ENCODE measurements at places on chromosomes 2 and 18. TPM values are rescaled to one million over a fixed set of nuclear protein-coding genes. Genes with fewer than 3 reads are reported as not detected.

DNA sequence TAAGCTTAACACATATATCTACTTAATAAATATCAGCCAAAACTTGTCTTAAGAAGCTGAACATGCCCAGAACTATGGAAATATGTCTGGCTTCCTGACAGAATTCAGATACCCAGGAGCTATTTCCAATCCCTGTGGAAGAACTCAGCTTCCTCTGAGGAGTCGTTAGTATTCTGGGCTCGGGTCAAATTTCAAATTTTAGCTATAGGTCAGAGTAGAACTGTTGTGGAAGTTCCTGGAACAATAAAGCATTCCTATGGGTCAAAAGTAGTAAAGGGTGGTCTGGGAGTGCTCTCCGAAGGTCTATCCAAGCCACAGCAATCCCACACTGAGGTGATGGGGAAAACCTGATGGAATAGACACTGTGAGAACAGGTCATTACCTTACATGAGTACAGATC is 342.7 kb upstream of the CHST9 start:
- DNase-seq: no peak

The COL4A4 gene
- total RNA-seq: 3.1 TPM

GRCh38 chr18:56235481-56236013 is 402.8 kb downstream of the TXNL1 start:
- DNase-seq: peak; percentile 23

DNA sequence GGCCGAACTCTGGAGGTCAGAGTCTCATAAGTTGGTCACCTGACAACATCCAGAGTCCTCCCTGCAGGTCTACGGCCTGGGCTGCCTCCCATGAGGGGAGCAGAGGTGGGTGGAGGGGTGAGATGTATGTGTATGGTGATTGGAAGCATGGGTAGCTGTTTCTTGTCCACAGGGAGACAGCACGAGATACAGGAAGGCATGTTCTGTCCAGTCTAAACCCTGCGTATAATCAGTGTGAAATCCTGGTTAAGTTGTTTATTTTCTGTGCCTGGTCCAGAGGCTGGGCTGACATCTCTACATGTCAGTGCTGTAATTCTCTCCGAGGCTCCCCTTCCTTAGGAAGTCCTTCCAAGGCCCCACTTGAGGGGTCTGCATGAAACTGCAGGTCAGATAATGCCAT is 8.9 kb downstream of the TOGARAM2 start:
- no peak for DNase-seq

DNA sequence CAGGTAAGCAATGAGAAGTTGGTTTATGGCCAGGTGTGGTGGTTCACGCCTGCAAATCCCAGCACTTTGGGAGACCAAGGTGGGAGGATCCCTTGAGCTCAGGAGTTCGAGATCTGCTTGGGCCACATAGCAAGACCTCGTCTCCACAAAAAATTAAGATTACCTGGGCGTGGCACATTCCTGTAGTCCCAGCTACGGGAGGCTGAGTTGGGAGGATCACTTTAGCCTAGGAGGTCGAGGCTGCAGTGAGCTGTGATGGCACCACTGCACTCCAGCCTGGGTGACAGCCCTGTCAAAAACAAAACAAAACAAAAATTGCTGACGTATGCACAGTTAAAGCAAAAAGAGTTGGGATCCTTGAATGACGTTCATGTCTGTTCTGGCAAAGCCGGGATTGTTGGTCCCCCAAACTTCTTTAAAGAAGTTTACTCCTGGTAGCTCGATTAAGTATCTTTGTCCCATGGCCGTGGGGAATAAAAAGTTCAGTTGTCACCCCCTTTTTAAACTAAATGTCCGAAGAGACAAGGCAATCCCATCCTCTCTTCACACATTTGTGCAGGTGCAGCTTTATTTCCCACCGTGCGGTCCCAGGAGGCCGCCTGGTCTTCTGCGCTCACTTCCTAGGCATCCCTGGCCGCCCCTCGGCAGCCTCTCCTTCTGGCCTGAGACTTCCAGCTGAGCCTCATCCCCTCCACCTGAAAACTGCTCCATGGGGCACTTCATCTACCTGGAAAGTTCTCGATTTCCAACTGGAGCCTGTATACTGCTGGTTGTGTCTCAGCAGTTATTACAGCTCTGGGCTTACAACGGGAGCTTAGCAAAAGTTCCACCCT is 762 bp upstream of the SPOPL start:
- no peak for DNase-seq

- no peak for DNase-seq
Measured at GRCh38 chr2:149725234-149725633, 137.7 kb upstream of the MMADHC start.

The RAB31 gene
- 18.8 TPM for total RNA-seq

The FMNL2 gene
- 43.0 TPM for total RNA-seq

The UCN gene
- total RNA-seq: 0.59 TPM

The POMC gene
- total RNA-seq: 12.3 TPM

The ACADL gene
- 0.39 TPM for total RNA-seq

The SPATA3 gene
- not detected for total RNA-seq

The ZNF396 gene
- 0.85 TPM for total RNA-seq

DNA sequence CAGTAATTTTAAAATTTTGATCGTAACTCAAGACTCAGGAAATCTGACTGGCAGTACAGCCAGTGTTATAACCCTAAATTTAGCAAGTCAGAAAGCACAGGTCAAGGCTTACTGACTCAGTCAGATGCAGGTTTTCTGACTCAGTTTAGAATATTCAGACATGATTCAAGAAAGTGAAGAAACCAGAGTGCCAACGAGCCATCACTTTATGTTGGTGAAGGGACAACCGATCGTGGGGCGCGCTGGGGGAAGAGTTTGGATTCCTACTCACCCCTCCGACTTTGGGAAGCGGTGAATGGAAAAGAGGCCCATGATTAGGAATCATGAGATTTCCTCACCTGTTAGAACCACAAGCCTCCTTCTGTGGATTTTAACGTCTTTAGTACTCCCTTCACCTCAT is 998 bp downstream of the RNF149 start:
- DNase-seq: no peak

The RGPD4 gene
- total RNA-seq: not detected

The KATNAL2 gene
- total RNA-seq: 7.7 TPM

- DNase-seq: no peak
Measured at GRCh38 chr18:34710934-34711333, 836 bp downstream of the DTNA start.

GRCh38 chr2:101717071-101717845 is 19.8 kb downstream of the MAP4K4 start:
- no peak for DNase-seq

- peak; percentile 88 for DNase-seq
Measured at GRCh38 chr2:198296665-198297308, 492.4 kb downstream of the PLCL1 start.

DNA sequence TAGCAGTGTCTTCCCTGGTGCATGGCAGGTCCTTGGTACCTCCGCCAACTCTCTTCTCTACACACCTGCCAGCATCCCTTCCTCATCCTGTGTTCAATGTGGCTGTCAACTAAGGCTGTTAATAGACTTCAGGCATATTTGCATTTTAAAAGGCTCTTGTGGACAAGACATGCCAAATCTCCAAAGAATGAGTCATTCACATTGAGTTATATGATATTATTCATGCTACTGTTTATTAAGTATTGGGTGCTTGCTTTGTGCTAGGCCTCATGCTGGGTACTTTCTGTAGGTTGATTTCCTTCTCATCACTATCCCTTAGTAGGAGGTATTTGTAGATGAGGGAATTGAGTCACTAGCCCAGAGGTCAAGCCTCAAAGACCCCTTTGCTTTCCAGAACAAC is 5.2 kb downstream of the MYO1B start:
- DNase-seq: no peak

DNA sequence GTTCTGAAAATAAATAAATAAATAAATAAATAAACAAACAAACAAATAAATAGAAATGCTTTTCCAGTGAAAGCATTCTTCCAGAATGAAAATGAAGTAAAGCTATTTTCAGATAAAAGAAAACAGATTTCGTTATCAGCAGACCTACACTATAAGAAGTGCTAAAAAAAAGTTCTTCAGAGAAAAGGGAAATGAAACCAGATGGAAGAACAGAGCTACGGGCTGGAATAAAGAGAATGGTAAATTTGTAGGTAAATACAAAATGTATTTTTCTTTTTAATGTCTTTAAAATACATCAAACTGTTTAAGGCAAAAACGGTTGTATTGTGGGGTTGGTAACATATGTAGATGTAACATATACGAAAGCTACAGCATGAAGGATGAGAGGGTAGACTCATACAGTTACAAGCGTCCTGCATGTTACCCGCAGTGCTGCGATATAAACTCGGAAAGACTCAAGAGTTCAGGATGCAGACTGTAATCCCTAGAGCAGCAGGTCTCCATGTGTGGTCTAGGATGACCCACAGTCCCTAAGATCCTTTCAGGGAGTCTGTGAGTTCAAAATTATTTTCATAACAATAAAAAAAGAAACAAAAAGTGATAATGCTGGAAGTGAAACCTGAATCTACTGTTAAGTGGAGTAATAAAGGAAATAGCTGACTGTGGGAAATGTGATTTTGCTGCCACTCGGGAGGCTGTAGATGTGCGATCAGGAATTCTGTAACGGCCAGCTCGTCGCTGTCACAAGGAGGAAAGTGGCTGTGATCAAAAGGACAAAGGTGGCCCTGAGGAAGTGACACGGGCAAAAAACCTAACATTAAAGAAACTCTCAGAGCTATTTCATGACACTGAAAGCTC is 5.3 kb upstream of the RAB12 start:
- DNase-seq: no peak

DNA sequence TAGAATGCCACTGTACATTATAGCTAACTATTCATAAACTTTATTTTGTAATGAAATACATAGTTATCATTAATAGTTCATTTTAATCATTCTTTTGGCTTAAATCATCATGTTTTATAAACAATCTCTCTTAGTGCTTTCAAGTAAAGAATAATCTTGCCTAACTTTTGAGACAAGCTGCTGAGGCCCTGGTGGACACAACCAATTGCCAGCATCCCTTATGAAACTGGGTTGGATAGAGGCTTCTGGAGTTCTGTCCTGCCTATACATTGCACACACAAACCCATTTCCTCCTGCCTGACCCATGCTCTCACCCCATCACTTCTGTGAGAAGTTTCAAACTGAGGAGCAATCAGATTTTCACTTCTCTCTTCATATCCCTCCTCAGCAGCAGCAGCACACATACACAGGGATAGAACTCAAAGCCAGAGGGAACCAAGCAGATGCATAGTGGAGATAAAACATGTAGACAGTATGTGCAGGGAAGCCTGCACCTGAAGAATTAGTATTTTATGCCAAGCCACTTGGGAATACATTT is 450.0 kb upstream of the SLC14A2 start:
- DNase-seq: no peak

- peak; percentile 85 for DNase-seq
Measured at GRCh38 chr2:196431957-196432356, 207.6 kb upstream of the CCDC150 start.

DNA sequence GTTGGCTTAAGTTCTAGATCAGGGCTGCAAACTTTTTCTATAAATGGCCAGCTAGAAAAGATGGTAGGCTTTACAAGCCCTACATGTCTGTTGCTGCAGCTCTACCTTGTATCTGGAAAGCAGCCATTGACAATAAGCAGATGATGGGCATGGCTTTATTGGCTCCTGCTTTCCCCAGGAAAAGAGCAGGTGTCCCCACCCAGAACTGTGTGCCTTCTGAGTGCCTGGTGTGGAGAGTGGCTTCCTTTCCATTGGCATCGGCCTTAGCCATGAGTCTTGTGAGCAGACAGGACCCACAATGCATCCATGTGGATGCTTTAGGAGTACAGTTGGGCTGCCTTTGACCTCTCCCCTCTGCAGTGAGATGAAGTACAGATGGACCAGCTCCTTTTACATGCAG is 120.2 kb downstream of the CD8B2 start:
- DNase-seq: no peak

GRCh38 chr2:109442715-109443319 is 170.9 kb downstream of the SEPTIN10 start:
- DNase-seq: no peak

DNA sequence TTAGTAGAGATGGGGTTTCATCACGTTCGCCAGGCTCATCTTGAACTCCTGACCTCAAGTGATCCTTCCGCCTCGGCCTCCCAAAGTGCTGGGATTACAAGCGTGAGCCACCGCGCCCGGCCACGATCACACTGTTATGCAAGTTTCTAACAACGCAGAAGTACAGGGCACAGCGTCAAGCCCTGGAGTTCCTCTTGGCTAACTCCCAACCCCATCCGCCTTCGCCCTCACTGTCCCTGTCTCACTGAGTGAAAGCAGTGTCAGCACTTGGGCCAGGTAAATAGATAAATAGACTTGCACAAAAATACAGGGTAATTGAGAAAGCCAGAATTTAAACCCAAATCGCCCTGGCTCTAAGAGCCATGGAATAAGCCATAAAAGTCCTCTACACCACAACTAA is 111.7 kb downstream of the ACVR1 start:
- DNase-seq: no peak

- DNase-seq: no peak
Measured at GRCh38 chr18:79779021-79779699, 18.6 kb upstream of the KCNG2 start.

- peak; percentile 77 for DNase-seq
Measured at GRCh38 chr2:124024561-124025170, 421 bp upstream of the CNTNAP5 start.

- no peak for DNase-seq
Measured at GRCh38 chr2:68889500-68889899, 18.3 kb upstream of the BMP10 start.

DNA sequence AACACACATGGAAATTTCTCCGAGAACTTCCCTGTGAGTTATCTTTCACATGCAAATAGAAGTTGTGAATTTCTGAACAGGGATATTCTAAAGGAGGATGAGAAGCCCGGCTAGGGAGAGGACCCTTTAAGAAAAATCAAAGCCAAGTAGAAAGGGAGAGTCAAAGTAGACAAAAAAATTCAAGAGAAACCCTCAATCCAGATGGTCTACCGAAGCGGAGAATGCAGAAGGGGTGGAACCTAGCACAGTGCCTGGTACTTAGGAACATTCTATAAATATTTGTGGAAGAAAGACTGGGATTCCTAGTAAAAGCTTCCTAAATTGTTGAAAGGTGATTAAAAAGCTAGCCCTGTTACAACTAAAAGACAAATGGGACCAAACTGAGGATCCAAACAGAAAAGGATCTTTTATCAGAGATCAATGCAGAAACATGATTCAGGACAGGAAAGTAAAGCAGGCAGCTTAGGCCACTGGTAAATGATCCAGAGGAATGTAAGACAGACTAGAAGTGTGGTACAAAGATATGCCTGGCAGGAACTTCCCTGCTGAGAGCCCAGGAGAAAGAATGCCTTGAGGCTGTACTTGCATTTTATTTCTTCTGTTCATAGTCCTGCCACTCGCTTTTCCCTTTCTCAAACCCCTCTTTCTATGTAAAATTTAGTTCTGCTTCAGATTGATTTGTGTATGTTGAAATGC is 19.5 kb upstream of the GLS start:
- peak; percentile 86 for DNase-seq

- no peak for DNase-seq
Measured at GRCh38 chr2:235639885-235640284, 146.0 kb downstream of the AGAP1 start.
